ENCODE measurements at places on chromosomes 1 and 21.

DNA sequence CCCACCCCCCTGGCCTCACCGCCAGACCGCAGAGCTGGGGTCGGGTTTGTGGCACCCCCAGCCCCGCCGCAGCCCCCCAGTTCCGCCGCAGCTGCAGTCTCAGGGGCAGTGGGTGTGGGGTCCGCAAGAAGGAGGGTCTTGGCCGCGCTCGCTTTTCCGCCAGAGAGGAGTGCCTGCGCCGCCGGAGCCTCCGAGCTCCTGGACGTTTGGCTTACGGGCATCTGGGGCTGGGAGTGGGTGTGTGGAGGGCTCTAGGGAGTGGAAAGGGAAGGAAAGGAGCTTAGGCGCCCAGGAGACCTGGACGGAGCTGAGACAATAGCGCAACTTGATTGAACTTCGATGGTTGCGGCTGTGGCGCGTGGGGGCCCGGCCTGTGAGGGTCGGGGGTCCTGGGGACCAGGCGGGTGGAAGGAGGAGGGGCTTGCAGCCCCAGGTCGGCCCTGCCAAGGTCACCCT is 88.8 kb upstream of the IPO9 start:
- no peak for DNase-seq

GRCh38 chr1:169414952-169415351 is 12.3 kb downstream of the CCDC181 start:
- no peak for DNase-seq

- no peak for DNase-seq
Measured at GRCh38 chr1:3711780-3712451, 40.3 kb upstream of the CCDC27 start.

DNA sequence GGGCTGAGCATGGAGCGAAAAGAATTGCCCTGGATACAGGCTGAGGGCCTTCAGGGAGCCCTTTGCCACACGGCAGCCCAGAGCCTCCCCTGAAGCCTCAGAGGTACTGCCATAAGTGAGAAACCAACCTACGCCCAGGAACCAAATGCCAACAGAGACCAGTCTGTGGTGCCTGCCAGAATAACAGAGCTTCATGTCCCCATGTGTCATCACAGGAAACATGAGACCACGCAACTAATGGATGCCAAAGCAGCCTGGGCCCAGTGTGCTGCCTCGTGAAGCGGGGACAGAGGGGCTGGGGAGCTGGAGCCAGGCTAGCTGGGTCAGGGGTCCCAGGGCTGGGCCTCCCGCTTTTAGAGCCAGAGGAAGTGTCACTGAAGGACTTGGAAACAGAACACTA is 18.7 kb upstream of the STUM start:
- no peak for DNase-seq

DNA sequence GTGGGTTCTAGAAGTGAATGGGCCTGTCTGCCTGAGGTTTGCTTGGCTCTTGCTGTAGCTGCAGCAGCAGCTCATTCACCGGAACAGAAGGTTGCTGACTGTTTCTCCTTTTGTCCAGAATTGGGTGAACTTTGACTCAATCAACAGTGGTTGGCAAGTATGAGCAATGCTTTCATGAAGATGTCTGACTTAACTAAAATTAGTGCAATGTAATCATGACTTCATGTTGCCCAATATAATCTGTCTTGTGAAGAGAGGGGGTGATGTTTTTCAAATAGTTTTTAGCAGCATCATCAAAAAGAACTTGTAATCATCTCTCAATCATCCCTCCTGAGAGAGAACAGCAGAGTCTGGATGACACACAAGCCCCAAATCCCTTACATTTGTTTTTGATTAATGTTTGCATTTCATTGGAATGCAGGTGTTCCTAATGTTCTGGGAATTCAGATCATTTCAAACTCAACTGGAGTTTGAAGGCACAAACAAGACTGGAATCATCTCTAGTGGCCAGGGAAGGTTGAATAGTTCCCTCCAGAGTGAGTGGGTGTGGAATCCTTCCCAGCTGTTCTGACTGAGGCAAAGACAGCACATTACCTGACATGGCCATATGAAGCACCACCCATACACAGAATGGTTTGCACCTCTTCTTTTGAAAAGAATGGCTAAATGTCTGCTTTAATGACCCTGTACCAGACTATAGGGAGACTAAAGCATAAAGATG is 82.9 kb downstream of the HLX start:
- peak; percentile 16 for DNase-seq

DNA sequence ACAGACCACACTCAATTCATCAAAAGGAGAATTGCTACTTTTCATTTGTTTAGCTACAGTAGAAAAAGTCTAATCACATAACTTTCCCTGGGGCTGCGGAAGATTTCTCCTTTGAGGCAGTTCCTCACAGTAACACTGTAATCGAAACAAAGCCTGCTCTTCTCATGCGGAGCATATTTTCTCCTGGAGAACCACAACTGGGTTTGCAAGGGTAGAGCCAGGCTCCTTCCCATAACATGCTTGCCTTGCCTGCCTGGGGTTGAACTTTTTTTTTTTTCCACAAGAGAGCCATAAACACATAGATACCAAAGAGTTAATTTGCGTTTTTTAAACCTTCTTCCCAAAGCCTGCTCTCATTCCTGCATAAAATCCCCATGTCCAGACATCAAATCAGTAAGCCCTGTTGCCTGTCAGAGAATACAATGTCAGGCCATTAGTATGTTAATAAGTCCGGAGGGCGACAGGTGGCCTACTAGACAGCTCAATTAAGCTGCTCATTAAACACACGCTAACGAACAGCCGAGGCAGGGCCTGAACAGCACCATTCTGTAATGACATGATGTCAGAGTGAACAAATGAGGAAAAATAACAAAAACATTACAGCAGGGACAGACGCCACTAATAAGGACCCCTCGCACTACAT is 107.1 kb upstream of the OLIG2 start:
- DNase-seq: no peak
